Fibroblast of the conjunctiva (primary cell): ENCODE measurements at places on chromosomes 3 and 15.
A peak's percentile ranks its signal among the peaks of the same experiment; 100 is the strongest.

DNA sequence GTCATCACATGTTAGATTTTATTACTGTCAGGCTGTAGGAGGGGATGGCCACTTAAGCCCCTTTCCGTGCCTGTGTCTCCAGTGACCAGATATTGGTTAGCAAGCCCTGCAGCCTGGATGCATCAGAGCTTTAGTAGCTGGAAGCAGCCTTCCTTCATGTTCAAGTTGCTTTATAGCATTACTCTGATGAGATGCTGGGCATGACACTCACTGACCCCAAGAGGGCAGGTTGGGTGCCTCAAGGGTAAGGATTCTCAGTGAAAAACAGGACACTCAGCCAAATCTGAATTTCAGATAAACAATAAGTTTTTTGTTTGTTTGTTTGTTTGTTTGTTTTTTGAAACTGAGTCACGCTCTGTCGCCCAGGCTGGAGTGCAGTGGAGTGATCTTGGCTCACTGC is 68.5 kb upstream of the PTX3 start:
- no peak for DNase-seq

DNA sequence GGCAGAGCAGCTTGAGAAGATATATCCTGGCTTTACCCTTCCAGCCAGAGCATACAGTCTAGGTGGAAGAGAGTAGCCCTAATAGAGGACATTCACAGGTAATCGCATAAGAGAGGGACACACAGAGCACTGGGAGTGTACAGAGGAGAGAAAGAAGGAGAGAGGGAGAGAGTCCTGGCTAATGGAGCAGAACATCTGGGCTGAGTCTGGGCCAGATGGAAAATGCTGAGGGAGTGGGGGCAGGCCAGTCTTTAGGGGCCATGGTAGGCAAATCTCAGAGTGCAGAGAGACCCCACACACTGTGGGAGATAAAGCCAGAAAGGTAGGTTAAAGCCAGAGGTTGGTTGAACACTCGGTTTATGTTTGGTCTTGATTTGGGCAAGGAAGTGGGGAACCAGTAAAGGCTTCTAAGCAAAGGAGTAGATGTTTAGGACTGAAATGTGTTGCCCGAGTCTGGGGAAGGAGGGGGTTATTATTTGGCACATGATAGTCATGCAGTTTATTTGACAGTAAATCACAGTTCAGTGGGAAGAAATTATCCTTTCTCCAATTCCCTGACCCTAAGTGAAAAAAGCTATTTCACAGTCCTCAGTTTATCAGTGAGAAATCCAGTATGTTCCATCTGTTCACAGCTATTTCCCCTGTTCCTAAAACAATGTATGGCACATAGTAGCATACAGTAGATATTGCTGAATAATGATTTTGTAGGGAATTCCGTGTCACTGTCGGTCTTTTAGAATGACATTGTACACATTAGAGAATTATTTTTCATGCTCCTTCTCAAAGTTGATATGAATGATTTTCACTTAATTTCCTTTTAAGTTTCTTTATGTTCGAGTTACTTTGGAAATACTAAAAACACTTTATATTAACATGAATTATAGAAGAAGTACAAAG is 45.7 kb downstream of the PDHB start:
- DNase-seq = no peak

- DNase-seq = no peak
Measured at GRCh38 chr3:160078533-160078932, 89.9 kb downstream of the IL12A start.

- DNase-seq = no peak
Measured at GRCh38 chr3:171526146-171526545, 65.9 kb upstream of the TNIK start.

DNA sequence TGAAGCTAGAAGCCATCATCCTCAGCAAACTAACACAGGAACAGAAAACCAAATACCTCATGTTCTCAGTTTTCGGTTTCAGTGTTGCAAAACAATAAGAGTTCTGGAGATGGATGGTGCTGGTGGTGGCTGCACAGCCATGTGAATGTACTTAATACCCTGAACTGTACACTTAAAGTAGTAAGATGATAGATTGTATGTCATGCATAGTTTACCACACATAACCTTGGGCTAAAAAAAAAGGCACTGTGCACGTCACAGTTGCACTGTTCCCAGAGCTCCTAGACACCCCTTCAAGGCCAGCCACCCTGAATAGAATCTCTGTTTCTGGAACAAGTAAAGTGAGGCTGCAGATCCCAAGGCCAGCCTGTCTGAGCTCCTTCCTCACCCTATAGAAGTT is 243.3 kb upstream of the IGF1R start:
- no peak for DNase-seq

- no peak for DNase-seq
Measured at GRCh38 chr15:37009288-37009687, 91.1 kb downstream of the MEIS2 start.

GRCh38 chr15:74134387-74135027 is 4.1 kb downstream of the ISLR2 start:
- DNase-seq = no peak

- DNase-seq = no peak
Measured at GRCh38 chr3:71294919-71295318, 288.6 kb downstream of the FOXP1 start.

DNA sequence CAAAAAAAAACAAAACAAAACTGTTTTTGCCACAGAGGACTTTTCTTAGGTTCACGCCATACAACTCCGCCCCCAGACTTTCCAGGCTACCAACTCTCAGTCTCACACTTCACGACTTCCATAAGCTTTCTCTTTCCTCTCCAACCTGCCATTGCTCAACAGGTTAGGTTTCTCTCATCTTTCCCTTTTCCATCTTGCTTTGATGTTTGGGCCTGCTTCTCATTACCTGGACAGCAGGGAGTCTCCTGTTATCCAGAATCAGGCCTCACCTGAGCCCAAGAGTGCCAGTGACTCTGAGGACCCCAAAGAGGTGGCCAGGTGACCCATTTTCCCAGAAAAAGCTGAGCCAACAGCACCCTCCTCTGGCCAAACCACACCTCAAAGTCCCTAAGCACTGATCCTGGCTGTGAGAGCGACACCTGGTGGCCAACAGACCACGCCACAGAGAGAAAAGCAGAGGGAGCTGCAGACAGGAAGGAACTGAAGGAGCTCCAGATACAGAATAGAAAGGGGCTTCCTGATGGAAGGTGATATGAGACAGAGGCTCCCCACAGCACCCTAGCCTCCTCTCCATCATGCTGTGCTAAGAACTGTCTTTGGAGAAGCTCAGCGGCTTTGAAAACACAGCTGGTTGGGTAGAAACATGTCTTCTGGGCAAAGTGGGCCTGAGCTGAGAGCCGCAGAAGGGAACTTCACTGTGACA is 4.0 kb downstream of the CCDC51 start:
- DNase-seq = peak; percentile 74

DNA sequence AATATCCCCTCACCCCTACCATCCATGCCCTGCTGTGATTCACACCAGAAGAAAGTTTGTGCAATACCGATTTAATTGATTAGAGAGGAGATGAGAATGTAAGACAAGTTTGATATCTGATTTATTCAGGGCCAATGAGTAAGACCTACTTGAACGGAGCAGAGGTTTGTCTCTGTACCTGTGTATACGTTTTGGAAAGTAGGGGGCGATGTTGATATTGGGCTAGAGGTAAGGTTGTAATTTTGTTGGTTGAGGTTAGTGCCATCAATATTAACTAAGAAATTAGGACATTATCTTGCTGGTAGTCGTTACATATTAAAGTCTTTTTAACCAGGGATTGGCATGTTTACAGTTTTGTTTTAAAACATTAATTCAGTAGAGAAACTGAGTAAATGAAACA is 20.5 kb downstream of the EAF2 start:
- DNase-seq = no peak

DNA sequence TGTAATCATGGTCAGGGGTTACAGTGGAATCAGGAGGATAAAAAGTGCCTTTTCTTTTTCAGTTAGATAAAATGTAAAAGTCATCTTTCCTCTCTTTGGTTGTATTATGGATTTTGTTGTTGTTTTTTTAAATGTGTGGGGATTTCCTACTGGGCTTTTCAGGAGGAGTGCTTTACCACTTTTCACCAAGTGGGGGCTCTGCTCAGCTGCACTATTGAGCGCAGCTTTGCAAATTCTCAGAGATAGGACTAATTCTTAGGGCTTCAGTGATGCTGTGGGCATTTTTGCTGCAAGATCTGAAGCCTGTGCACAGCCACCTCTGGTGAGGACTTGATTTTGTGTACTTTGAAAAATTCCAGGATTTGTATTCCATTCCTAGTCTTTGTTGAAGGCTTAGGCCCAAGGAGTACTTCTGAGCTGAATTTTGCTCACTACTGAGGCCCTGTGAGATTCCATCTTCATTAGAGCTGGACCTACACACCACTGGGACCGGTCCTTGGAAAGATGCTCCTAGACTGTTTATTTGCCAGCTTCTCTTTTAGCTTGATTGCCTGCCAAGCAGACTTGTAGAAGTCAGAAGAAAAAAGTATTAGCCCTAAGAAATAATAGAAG is 7.5 kb downstream of the GNB5 start:
- DNase-seq = peak; percentile 13

GRCh38 chr3:141828890-141829289 is 47.6 kb upstream of the ATP1B3 start:
- no peak for DNase-seq

DNA sequence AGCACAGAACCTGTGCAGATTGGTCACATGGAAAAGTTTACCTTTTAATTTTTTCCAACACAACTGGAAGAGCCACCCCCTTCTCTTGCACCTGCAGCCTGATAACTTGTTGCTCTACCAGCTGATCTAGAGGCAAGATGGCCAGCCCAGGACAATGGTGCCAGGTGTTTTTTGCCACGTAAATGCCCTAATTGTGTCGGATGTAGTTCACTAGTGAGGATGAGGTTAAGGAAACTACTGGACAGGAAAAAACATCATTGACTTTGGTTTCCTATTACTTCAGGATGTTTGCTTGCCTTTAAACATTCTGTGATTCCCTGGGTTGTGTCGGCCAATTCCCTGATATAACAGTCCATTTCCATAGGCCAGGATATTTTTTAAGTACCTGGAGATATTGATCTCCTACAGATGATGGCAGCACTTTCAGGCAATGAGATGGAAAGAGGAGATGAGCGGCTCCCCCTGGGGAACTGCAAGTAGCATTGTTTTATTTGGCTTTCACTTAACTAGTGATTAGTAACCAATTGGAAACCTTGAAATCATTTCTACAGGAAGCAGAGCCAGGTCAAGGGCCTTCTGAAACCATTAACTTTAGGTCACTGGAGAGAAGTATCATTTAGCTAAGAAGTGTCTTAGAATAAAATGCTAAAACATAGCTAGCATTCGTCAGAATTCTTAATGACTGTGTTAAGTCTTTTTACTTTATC is 72.5 kb downstream of the OSBPL10 start:
- DNase-seq = peak; percentile 16

- DNase-seq = peak; percentile 60
Measured at GRCh38 chr3:156483426-156483825, 71.5 kb downstream of the SSR3 start.

- no peak for DNase-seq
Measured at GRCh38 chr3:174162550-174162949, 696.6 kb upstream of the NAALADL2 start.

DNA sequence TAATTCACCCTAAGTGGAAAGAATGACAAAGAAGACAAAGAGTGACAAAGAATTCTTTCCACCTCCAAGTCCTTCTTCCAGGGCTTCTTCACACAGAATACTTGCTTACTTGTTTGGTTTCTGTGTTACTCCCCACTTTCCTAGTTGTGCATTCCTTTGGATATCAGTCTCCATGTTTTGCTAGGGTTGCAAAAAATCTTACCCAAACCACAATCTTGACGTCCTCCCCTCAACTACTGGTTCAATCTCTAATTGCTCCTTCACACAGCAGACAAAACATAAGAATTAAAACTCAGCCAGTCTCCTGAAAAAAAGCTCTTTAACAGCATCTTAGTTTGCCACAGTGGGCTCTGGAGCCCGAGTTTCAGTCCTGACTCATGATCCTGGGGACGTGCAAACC is 297.6 kb upstream of the CHRNA7 start:
- DNase-seq = no peak

DNA sequence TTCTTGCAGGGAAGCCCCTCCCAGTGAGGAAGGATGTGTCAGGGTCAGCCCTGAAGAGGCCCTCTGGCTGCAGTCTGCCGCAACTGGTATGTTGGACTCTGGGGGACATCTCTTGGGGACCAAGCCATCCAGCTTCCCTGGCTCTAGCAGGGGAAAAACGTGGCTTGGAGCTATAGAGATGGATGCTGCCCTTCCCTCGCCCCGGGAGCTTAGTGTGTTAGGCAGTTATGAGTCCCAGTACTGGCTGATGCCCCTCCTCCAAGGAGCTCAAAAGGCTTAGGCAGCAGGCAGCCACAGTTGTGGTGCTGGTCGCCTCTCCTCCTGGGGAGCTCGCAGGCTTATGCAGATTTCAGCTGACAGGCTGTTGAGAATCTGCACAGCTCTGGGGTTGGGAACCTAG is 353.1 kb upstream of the GBE1 start:
- no peak for DNase-seq

GRCh38 chr3:102826636-102827035 is 391.8 kb downstream of the ZPLD1 start:
- no peak for DNase-seq

DNA sequence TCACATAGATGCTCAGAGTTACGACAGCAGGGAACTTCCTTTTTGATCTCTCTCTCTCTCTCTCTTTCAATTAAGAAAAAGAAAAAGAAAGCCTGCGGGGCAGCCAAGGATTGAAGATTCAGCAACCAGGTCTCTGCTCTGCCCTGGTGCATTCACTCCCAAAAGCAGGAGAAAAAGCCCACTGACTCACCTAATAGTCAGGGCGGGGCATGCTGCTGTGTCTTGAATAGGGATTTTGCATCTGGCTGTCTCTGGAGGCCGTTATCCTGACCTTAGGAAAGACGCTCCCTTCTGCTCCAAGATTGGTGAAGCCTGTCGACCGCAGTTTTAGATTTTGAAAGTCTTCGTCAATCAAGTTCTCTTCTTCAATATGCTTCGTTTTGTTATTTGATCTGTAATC is 20.8 kb upstream of the ITGB5 start:
- no peak for DNase-seq

DNA sequence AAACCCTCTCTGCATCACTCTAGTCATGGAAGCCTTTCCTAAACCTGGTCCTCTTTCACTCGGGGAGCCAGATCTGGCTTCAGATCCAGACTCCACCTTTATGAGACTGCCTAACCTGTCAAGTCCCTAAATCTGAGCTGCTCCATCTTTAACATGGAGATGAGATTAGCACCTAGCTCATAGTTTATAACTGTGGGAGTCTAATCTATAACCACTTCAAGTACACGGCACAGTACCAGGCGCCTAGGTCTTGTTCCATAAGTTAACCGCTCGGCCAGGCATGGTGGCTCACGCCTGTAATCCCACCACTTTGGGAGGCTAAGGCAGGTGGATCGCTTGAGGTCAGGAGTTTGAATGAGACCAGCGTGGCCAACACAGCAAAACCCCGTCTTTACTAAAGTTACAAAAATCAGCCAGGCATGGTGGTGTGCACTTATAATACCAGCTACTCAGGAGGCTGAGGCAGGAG is 30.3 kb downstream of the TPM1 start:
- no peak for DNase-seq

- no peak for DNase-seq
Measured at GRCh38 chr3:13016083-13016720, 57.0 kb downstream of the IQSEC1 start.

DNA sequence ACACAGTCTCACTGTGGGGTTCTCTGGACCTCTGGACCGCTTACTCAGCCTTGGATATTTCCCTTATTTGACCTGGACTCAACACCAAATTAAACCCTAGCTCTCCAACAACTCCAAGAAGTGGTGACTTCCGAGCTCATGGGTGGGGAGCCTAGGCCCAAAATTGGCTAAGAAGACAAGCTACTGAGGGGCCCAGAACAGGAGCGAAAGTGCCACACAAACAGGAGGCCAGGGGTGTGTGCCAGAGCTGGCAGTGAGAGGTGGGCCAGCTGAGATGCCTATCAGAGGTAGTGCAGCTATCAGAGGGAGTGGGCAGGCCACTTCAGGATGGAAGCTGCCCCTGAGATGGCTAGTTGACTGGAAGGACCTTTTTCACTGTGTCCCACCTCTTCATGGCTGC is 151.1 kb upstream of the PRR20G start:
- no peak for DNase-seq
